Renal pelvis (tissue), 12 donors: ENCODE measurements at places on chromosomes 1 and 21. TPM values are rescaled to one million over a fixed set of nuclear protein-coding genes. Genes with fewer than 3 reads are reported as not detected.

Gene TMEM59
- polyA plus RNA-seq, result 329 TPM

GRCh38 chr21:40235528-40235927 is 368.3 kb downstream of the PCP4 start:
- DNase-seq, result no peak

DNA sequence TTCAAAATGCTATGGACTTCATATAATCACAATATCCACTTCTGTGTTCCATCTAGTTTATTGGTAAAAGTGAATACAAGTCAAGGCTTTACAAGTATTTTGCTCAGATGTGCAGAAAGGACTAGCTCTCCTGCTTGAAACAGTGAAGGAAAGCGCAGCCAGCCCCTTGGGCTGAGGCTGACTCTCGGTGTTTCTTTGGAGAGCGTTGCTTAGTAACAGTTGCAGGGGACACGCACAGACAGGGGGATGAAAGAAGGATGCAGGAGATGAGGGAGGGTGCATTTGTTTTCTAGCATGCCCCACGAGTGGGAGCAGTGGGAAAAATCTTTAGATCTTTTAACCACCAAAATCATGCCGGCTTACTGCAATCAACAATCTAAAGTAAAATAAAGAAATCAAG is 9.1 kb downstream of the PYCR2 start:
- no peak for DNase-seq

- no peak for DNase-seq
Observed at GRCh38 chr1:192609110-192610079, 26.6 kb upstream of the RGS13 start.

DNA sequence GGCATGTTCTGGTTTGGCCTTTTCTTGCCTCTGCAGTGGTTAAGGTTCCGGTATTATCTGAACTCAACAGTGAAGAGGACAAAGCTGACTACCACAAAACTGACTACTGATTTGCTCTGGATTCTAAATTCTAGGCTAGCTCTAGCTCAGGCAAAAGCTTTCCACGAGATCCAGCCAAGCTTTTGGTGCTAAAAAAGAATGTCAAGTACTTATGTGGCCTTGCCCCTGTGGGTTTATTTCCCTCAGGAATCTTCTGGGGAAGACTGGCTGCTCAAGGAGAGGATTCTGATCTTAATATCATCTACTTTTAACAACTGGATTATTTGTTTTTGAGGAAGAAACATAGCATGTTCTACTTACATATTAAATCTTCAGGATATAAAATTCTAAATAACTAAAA is 26.1 kb upstream of the MTMR11 start:
- no peak for DNase-seq

DNA sequence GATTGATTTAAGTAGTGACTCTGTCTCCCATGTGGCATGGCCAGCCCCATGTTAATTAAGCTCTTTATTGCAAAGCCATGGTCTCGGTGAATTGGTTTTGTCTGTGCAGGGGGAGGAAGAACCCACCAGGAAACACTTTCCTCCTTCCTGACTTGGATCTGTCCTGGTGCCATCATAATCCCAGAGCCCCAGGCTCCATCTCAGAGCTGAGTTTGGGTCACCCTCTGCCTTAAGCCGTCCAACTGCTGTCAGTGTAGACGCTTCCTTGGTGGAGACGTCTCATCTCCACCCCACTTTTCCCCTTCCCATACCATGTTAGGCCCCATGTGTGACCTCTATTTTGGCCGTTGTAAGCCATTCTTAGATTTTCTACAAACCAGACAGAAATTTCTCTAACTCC is 36.0 kb upstream of the COL6A2 start:
- no peak for DNase-seq

Gene CCDC30
- 27.0 TPM for polyA plus RNA-seq

- DNase-seq, result no peak
Observed at GRCh38 chr1:61654067-61654466, 70.9 kb downstream of the TM2D1 start.

- no peak for DNase-seq
Observed at GRCh38 chr1:86825319-86825718, 88.6 kb downstream of the SELENOF start.

Gene RERE
- 161 TPM for polyA plus RNA-seq

DNA sequence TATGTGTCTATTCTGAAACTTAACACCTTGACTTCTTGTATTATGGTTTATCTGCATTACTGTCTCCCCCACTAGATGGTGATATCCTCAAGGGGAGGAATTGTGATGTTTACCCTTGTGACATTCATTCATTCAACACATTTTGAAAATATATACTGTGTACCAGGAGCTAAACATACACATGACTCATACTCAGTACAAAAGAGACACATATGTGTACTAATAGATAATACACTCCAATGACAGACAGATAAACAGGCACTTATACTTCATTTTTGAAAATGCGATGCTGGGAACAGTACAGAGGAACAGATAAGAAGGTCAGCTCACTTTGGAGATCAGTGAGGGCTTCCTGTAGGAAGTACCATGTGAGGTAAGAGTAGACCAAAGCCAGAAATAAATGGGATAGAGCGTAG is 8.9 kb upstream of the RAB3GAP2 start:
- no peak for DNase-seq

DNA sequence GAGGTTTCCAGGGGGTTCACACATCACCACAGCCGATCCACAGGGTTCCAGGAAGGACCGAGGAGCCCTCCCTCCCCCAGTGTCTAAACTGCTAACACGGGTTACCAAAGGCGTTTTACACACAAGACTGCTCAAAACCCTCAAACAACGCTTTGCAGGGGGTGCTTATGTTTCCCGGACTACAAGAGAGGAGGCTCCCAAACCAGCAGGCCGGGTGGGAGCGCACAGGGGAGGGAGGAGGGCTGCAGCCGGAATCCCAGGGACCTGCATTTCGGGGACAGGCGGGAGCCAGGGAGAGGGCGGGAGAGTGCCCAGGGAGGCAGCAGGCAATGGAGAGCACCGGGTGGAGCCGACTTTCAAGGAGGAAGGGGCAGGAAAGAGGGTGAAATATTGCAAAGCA is 50.8 kb downstream of the ACBD3 start:
- DNase-seq, result no peak

DNA sequence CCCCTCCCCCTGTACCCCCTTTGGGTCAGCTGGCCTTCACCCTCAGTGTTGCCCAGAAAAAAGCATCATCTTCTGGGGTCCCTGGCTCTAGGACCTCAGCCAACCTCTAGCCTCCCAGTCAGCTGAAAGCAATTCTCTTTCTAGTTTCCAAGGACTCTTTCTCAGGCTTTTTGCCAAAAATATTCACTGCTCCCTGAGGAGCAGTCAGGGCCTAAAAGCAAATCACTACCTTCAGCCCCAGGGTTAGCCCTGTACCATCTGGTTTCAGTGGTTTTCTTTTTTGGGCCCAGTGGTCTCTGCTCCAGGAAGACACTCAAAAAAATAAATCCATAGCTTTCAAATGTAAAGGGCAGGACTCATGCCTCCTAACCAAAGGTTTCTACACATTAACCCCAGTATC is 3.1 kb upstream of the LMOD1 start:
- no peak for DNase-seq

Gene SYF2
- 95.4 TPM for polyA plus RNA-seq

Gene NMNAT2
- polyA plus RNA-seq, result 4.6 TPM

- no peak for DNase-seq
Observed at GRCh38 chr1:77544845-77545244, 137.6 kb downstream of the ZZZ3 start.

Gene C1orf53
- polyA plus RNA-seq, result 2.4 TPM

Gene BEST4
- 1.1 TPM for polyA plus RNA-seq

DNA sequence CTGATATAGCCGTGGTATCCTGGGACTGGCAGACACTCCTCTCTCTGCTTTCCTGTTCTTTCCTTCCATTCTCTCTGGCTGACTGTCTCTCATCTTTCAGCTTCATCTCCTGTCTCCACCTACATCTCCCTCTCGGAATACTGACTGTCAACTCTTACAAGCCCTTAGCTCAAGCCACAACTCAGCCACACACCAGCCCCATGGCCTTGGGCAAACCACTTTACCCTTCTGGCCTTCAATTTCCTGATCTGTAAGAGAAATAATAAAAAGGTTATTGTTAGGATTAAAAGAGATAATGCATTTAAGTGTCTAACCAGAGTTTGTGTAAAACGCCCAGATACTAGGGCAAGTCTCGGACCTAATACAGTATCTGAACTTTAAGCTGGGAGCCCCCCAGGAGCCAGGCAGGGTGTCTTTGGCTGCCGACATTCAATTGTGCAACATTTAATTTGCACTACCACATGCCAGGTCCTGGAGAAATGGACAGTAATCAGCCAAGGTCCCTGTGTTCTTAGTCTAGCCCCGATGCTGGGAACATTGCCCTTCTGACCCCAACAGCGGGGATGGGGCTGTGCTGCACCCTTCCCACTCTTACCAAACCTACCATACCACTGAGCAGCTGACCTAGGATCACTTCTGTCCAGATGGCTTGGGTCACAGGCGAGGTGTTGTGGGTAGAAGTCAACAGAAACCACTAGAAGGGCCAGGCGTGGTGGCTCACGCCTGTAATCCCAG is 5.1 kb downstream of the ECHDC2 start:
- DNase-seq, result no peak
